Stimulated activated CD8-positive, alpha-beta memory T cell treated with anti-CD3 and anti-CD28 coated beads, Interleukin-4, amount 100 ng/mL, for 48 hours (primary cell): ENCODE measurements at places on chromosomes 11 and 22.

GRCh38 chr11:1381793-1382425, 7.8 kb upstream of the BRSK2 start:
- DNase-seq: no peak

- DNase-seq: no peak
These were observed 107.7 kb upstream of the DDI1 start for GRCh38 chr11:103928802-103929161.

DNA sequence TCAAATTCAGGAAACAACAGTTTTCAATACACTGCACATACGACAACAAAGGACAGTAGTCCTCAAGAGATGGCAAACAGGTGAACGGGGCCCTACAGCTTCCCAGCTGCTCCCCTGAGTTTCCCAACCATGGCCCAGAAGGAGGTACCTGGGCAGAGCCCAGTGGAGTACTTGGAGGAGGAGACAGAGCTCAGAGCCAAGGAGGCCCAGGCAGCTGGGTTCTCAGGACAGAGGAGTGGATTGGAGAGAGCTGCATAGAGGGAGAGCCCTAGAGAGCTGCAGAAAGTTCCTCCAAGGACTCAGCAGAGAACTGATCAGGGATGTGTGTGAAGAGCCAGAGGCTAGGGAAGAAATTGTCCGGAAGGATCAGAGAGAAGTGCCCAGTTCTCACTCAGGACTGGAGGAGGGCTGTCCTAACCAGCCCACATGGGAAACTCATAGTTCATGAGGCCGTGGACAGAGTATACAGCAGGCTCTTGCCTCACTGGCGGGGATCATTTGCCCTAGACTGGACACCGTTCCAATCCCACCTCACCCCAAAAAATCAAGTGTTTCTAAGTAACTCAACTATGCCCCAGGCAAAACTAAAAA, 7.6 kb upstream of the ASCL2 start:
- no peak for DNase-seq

GRCh38 chr22:37752189-37753087, 55.3 kb upstream of the GCAT start:
- no peak for DNase-seq

DNA sequence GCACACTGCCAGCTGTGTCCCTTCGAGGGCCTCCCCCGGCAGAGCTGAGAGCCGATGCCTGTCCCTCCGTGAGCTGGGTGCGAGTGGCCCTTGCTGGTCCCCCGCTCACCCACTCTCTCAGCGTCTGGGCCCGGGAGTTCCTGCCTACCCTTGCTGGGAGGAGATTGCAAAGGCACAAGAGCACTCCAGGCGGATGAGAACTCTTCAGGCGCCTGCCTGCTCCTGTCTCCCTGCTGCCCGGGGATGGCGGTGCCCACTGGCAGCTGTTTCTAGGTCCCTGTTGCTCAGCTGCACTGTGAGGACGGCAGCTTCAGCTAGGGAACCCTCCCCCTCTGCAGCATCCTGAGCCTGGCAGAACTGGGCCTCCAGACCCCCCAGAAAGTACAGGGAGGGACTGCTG, 61.1 kb downstream of the FLRT1 start:
- DNase-seq: no peak

DNA sequence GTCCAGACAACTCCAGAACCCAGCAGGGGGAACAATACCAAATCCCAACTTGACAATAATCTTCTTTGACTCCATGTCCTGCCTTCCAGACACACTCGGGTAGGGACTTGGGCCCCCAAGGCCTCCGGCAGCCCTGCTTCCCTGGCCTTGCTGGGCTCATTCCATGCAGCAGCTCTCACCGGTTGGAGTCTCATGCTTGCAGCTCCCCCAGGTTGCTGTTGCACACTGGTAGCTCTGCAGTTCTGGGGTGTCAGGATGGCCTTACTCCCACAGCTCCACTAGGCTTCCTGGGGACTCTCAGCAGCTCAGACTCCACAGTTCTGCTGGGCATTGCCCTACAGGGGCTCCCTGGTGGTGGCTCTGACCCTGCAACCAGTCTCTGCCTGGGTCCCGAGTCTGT, 42.8 kb downstream of the ST3GAL4 start:
- DNase-seq: no peak

GRCh38 chr11:1733009-1733715, 17.2 kb downstream of the IFITM10 start:
- DNase-seq: no peak

DNA sequence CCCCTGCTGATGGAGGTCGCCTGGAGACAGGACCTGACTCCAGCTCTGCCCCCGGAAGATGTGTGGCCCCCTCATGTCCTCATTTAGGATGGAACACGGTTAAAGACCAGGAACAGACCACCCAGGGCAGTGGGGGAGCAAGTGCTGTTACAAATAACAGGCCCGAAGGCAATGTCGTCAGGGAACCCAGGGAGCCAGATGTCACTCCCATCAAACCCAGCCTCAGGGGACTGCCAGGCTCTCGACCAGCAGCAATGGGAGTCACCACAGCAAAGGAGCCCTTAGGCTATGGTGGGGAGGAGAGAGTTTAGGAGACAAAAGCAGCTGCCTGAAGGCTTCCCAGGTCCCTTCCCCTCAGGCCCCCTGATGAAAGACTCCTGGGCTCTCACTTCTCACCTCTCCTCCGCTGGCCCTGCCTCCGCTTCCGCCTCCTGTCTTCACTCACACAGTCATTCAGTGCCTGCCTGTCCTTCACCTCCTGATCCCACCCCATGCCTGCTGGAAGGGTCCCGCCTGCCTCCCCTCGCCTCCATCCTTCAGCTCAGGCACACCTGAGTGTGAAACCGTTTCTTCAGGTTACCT, 4.4 kb downstream of the RPS19BP1 start:
- DNase-seq: no peak

DNA sequence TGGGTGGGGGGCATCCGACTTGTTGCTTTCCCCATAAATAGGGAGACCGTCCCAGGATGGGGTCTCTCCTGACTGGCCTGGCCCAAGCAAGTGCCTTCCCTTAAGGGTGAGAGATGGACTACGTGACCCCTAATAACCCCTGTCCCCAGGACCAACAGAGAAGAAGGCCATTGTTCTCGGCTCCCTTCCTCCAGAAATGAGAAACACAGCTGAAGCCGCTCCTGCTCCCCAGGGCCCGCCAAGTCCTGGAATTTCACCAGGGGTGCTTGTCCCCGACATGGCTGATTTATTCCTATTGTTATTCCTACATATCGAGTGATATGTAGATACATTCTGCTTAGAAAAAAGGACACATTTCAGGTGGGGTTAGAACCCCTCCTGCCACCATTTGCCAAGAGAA, 100.8 kb downstream of the TP53I11 start:
- no peak for DNase-seq

- no peak for DNase-seq
These were observed 10.2 kb downstream of the DGKZ start for GRCh38 chr11:46357483-46357936.

GRCh38 chr22:29503811-29504372, 23.9 kb downstream of the NEFH start:
- DNase-seq: no peak

GRCh38 chr11:86151174-86152005, 82.5 kb upstream of the PICALM start:
- DNase-seq: no peak

GRCh38 chr11:2444821-2445745, at the start of gene KCNQ1:
TSS of gene KCNQ1 (plus strand) at chr11:2445008. CDS start at chr11:2445099, 91 bp downstream.
- peak; percentile 40 for DNase-seq

- peak; percentile 68 for DNase-seq
These were observed at the start of gene BMAL1 for GRCh38 chr11:13277768-13278608. TSS of gene BMAL1 (plus strand) at chr11:13277790. CDS start at chr11:13354309, 76,519 bp downstream.

GRCh38 chr11:1306186-1307162, 3.0 kb downstream of the TOLLIP start:
- no peak for DNase-seq

DNA sequence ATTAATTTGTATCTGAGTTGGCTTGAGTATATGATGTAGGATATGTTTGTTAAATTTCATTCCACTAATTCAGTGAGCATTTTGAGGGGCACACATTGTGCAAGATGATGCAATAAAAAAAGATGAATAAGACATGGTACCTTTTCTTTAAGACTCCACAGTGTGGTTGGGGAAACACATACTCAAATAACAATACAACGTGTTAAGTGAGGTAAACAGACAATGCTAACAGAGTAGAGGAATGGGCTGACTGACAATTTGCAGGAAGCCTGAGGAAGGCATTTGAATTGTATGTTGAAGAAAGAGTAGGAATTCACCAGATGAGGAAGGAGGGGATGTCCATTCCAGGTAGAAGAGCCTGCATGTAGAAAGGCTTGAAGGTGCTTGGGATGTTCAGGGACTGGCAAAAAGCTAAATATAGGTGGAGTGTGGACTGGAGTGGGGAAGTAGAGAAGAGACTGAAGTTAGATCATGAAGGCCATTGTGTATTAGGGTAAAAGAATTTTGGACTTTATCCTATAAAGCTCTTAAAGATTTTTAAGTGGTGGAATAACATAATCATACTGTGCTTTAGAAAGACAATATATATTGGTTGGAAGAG, 6.8 kb downstream of the RNF169 start:
- DNase-seq: no peak

- no peak for DNase-seq
These were observed 23.0 kb upstream of the EXPH5 start for GRCh38 chr11:108616549-108616948.

DNA sequence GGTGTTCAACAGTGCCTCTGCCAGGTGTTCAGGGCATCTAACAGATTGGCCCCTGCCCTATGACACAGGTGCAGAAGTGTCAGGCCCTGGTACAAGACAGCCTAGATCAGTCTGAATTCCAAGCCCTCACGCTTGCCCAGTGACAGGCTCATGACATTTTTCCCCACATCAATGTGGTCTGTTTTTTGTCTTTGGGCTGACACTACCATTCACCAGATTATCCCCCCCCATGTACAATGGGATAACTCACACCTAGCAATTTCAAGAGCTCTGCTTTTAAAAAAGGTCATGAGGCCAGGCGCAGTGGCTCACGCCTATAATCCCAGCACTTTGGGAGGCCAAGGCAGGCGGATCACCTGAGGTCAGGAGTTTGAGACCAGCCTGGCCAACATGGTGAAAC, 155.5 kb upstream of the PITPNB start:
- DNase-seq: no peak

DNA sequence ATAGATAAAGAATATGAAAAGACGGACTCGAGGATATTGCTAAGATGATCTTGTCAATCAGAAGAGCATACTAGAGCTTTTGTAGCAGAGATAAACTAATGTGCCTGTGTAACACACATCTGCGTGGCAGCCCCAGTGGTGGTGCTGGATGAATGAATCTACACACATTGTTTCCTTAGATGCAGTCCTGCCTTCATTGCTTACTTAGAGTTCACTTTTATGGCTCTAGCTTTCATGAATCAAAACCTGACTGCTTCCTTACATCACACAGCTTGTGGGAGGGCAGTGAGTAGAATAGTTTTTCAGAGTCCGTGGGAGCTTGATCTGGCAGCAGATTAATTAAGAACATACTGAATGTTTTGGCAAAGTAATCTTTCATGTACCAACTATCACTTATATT, 83.7 kb downstream of the EXT2 start:
- no peak for DNase-seq

DNA sequence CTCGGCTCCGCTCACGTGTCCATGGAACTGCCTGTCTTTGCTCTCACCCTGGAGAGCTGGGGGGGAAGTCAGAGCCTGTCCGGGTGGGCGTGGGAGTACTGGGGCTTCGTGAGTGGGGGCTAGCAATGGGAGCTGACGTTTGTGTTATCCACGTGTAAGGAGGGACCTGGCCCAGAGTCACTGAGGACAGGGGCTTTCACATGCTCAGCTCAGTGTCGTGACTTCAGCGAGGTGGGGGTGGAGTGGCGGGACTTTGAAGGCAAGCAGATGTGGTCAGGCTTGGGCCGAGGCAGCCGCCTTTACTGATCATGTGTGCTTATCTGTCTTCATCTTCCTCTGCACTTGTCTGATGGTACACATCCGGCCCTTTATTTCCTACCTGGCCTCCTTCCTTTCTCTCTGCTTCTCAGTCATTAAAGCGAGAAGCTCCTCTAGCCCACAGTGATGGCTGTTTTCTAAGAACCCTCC, 113.1 kb upstream of the NNMT start:
- peak; percentile 70 for DNase-seq

DNA sequence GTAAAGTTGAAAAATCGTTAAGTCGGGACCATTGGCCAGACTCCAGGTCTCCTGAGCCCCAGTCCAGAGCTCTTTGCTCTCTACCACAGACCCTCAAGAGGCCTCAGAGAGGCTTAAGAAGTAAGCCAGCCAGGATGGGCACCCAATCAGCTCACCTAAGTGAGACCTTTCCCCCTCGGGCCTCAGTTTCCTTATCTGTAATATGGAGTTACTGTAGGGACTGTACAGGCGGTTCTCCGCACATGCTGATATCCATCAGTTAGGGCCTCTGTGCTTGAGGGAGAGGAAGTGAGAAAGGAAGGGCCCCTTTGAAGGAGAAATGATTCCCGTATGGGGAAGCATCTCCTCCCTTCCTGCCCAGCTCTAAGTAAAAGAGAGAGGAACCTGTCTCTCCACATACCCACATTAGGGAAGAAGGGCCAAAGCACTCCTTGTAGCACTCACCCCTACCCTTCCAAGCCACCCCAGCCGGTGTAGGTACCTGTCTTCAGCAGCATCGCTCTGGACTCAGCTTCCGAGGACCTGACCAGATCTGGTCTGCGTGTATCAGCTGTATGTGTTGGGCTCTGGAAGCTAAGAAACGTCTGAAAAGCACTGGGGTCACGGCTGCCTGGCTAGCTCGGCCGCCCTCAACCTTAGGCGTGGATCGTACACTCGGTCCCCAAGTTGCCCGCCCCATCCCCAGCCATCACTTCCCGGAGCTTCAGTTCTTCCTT, 653 bp downstream of the NAGA start:
- no peak for DNase-seq

DNA sequence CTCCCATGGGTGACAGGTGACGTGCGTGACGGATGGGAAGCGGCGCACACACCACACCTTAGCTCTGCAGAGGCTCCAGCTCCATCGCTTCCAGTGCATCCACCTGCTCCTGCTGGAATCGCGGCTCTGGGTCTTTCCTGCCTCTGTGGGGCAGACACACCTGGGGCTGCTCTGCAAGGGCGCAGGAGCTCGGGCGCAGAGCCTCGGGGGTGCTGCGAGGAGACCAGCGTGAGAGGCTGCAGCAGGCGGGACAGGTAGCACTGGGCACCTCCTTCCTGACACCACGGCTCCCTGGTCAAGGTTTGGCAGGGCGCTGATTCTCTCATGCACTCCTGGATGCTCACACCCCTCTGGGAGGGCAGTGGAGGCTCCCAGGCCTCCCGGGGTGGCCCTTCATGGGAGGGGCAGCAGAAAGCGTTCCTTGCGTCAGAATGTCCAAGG, 1494.3 kb downstream of the BRD1 start:
- DNase-seq: no peak

GRCh38 chr11:94036096-94036495, 14.9 kb downstream of the HEPHL1 start:
- no peak for DNase-seq

DNA sequence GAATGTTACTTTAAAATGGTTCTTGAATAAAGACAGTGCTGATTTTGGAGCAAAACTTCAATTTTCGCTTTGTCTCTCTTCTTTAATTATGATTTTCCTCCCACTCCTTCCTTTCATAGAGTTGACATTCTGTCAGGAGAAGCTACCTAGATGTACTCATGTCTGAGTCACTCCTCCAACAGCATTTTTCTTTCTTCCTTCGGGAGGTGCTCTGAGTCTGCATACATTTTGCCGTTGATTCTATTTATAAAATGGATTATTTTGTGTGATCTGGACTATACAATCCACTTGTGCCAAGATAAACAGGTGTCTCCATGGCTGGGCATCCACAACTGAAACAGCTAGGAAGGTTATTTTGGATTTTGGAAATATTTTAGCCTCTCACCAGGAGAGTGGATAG, 588.3 kb upstream of the ANO5 start:
- no peak for DNase-seq

- DNase-seq: no peak
These were observed 568.5 kb downstream of the KCNA4 start for GRCh38 chr11:29448246-29448877.
